ENCODE measurements at places on chromosomes 7 and 10. TPM values are rescaled to one million over a fixed set of nuclear protein-coding genes. Genes with fewer than 3 reads are reported as not detected.

DNA sequence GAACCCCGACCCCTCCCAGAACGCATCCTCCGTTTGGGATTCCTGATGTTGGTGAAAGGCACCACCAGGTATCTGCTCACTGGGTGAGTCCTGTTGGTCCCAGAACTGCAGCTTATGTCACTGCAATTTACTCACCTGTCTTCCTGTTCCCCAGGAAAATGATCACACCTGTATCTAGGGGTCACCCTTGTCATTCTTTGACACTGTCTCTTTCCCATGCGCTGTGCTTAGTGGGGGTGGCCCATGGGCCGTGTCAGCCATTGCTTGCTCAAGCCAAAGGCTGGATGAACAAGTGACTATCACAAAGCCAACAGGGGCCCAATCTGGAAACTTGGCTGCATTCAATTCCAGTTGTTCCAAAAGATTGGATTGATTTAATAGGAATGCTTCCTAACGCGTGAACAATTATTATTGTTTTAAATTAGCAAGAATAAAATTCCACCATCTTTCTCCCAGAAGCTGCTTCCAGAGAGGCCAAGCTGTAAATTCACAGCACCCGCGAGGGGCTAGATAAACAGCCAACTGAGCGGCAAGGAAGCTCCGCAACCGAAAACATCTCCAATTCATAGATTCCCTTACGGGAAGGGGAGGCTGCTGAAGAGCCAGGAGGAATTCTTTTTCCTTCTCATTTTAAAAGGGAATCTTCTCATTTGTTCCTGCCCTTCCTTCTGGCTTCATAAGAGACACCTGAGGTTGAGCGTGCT lies 134.8 kb upstream of the ZMIZ1 start:
- no peak for DNase-seq

DNA sequence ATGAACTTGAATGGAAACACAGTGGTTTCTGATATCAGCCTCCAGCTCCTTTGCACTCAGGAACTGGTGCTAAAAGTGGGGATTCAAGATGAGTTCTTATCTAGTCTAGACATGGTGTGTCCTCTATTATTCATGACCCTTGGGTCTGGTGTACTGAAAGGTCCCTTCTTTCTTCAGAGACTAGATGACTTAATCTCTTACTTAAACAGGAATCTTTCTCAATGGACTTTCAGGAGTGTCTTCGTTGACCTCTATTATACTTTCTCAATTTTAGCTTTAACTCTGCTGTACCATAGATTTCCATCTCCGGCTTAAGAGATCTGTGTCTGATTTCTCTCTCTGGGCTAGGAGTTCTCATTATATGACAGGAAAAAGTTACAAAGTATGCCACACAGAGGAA lies 83.5 kb upstream of the INHBA start:
- no peak for DNase-seq

DNA sequence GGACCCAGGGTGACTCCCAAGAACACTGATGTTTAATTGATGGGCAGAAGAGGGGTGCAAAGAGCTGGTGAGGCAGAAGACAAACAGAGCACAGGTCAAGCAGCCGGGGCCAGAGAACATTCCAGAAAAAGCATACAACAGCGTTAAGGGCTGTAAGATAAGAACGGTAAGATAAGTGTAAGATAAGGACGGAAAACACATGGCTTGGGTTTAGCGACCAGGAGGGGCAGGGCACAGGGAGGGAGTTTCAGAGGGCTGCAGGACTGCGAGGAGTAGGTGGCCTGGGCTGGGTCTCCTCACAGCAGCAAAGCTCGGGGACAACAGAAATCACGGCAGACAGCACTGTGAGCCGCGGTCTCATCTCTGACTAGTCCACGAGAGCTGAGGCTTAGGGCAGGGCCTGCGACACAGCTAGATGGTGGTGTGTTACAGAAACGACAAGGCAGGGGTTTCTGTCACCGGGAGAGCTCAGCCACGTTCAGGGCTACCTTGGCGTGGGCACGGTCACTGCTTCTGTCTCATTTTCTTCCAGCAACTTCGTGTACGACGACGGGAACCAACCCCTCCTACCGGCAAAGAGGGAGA lies 24.6 kb downstream of the BRI3 start:
- DNase-seq = no peak

GRCh38 chr7:4849390-4849789 lies 12.4 kb downstream of the PAPOLB start:
- DNase-seq = no peak

- DNase-seq = no peak
These were observed 111.3 kb downstream of the PTEN start for GRCh38 chr10:87974769-87975168.

- no peak for DNase-seq
These were observed 19.8 kb upstream of the TBL2 start for GRCh38 chr7:73597978-73598782.

DNA sequence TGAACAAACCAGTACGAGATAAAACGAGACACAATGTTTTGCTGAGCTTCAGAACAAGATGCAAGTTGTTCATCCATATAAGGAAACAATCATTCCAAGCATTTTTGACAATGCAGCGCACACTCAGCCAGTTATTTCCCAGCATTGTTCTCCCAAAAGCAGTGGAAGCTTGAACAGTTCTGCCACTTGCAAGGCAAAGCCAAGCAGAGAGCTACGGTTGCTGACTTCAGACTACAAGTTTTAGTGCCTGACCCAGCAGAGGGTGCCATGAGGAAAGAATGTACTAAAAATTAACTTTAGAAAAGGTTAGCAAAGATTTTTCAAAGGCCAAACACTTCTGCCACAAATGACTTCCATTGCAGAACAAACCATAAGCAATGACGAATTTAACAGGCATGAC lies 152.5 kb downstream of the SLC25A13 start:
- DNase-seq = no peak

Gene LIPF
- not detected for total RNA-seq

Gene DRGX
- total RNA-seq = not detected

Gene WEE2
- total RNA-seq = not detected

Gene HPS1
- 29.4 TPM for total RNA-seq

Data from left cardiac atrium (tissue), 4 donors.